ENCODE measurements at places on chromosomes 2 and 18.

- DNase-seq = no peak
Observed at GRCh38 chr2:173400760-173401159, 46.1 kb downstream of the CDCA7 start.

- no peak for DNase-seq
Observed at GRCh38 chr2:15553519-15553918, 7.6 kb downstream of the NBAS start.

DNA sequence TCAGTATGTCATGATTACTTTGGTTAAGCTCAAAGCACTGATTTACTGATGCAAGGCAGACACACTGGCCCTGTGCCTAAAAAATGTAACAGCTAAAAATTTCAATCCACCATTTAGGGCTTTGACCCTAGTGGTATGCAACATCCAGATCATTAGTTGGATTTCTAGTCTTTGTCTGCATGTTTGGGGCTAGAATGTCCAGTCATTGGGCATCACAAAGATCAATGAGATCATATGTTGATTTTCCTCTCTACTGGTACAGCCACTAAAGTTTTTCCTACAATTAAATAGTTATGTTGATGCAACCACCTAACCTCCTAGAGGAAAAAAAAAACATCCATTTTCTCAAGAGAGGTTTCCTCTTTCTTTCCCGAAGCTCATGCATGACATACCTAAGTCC is 53.4 kb upstream of the REV1 start:
- DNase-seq = peak; percentile 49

GRCh38 chr2:226707499-226707898 is 92.1 kb downstream of the IRS1 start:
- DNase-seq = peak; percentile 74

- DNase-seq = no peak
Observed at GRCh38 chr2:176094349-176094748, 1.8 kb downstream of the HOXD13 start.

GRCh38 chr2:111975053-111975552 is 76.7 kb downstream of the MERTK start:
- peak; percentile 86 for DNase-seq

- no peak for DNase-seq
Observed at GRCh38 chr2:181407171-181407570, 50.0 kb upstream of the ITGA4 start.

DNA sequence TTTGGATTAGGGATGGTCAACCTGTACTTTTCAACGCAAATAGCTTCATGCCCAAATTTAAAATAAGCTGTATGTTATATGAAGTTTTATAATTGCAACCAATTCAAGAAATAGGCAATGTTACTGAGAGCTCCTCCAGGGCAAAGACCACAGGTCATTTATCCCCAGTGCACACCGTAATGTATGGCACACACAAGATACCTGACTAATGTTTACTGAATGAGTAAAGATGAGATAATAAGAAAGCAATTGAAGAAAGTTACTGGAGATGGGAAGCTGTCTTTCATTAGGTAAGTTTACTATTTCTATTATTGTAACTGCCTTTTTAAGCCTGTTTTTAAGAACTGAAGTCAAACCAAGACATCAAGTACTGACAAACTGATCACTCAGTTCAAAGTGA is 184.5 kb upstream of the VRK2 start:
- no peak for DNase-seq

DNA sequence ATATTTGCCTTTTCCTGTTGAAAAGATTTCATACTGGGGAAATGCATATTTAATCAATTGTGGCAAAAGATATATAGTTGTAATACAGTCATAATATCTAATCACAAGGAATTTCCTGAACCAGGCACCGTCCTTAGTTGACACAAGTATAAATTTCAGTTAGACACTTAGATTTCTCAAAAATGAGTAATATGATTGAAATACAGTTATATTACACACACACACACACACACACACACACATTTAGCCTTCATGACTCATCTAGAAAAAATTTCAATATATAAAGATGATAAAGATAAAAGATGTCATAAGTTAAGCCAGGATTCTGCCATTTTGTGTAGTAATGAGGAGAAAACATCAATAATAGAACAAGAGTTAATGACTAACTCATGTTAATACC is 258.4 kb upstream of the ZNF804A start:
- DNase-seq = peak; percentile 80

- DNase-seq = no peak
Observed at GRCh38 chr2:70312560-70312959, 10.7 kb upstream of the FAM136A start.

DNA sequence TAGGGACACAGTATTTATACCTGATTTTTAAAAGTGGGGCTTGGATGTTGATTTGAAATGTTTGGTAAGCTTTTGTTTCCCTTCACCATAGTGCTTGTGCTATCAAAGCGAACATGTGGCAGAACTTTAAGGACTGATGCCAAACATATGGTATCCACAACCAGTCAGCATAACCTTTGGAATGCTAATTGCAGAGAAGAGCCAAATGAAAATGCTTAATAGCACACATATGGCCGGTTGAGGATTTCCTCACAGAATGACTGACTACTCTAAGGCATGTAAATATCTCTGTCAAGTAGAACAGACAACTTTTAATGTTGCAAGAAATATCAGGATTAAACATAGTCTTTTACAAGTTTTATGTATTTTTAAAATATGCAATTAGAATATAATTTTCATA is 120.9 kb upstream of the COL3A1 start:
- peak; percentile 97 for DNase-seq

DNA sequence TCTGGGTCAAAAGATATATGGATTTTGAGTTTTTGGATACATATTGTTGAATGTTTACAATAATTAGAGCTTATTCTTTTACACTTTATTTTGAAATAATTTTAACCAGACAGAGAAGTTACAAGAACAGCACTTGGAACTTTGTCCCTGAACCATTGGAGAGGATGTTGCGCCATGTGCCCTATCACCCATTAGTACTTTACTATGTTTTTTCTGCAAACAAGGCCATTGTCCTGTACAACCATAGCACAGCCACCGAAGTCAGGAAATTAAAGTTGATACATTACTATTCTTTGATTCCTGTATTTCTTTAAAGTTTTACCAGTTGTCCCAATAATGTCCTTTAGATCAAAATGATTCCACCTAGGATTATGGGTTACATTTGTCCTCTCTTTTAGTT is 188.8 kb downstream of the ACKR3 start:
- no peak for DNase-seq

DNA sequence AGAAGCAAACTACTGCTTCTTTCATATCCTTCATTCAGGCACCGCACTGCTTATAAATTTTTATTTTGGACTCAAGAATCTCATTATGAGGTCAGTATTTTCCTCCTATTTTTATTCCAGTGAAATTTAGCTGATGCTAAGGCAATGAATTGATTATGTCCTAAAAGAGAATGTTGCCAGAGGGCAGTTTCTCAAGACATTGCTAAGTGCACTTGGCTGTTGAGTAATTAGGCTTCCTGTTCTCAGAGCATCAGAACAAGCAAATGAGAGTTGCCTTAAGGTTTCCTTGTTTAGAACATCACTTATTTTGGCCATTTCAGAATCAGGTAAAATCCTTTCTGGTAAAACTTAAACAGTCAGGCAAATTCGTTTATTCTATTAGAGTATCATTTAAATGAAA is 548.6 kb upstream of the ZEB2 start:
- DNase-seq = no peak

- DNase-seq = no peak
Observed at GRCh38 chr18:10160251-10160650, 246.4 kb downstream of the VAPA start.

- no peak for DNase-seq
Observed at GRCh38 chr2:221420245-221420644, 151.9 kb downstream of the EPHA4 start.

GRCh38 chr18:3983351-3983969 is 471.6 kb downstream of the DLGAP1 start:
- peak; percentile 92 for DNase-seq

All from fibroblast of upper back skin (primary cell).